AG04450 (cell line): ENCODE measurements at places on chromosomes 11 and 22. TPM values are rescaled to one million over a fixed set of nuclear protein-coding genes. Genes with fewer than 3 reads are reported as not detected.
A peak's percentile ranks its signal among the peaks of the same experiment; 100 is the strongest.

- no peak for DNase-seq
Measured at GRCh38 chr11:129880311-129880710, 15.1 kb downstream of the NFRKB start.

DNA sequence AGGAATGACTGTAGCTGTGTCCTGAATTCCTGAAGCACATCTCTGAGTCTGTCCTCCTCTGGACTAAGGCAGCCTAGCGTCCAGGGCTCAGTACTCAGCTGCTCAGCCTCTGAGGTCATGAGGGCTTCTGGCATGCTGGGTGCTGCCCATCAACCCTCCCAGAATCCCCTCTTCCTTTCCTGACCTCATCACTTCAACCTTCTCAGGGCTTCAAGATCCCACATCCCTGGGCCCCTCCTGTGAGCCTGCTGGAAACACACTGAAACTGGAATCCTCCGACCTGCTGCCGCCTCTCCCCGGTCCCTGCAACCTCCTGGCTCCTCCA is 803 bp downstream of the KRTAP5-8 start:
- no peak for DNase-seq

RPS6KA4 gene
- polyA plus RNA-seq, result 21.9 and 29.6 TPM in 2 replicates

- peak; percentile 32 for DNase-seq
Measured at GRCh38 chr22:44151676-44152075, 29.0 kb upstream of the PARVG start.

OR51B2 gene
- not detected in 2 replicates for polyA plus RNA-seq

DNA sequence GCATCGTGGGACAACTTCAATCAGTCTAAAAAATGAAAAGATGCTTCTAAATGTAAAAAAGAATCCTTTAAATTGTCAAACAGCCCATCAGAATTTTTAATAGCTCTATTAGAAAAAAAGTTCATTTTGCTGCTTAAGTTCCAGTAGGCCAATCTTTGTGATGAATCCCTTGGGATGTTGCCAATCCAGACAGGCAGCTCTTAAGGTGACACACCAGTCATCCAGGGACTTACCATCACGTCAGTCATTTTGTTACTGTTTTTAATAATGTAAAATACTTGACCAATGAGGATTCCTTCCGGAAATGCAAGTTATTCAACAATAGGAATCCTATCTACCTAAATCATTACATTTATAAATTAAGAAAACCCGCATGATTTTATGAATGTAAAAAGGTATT is 47.8 kb upstream of the TMEM45B start:
- DNase-seq, result no peak

DNA sequence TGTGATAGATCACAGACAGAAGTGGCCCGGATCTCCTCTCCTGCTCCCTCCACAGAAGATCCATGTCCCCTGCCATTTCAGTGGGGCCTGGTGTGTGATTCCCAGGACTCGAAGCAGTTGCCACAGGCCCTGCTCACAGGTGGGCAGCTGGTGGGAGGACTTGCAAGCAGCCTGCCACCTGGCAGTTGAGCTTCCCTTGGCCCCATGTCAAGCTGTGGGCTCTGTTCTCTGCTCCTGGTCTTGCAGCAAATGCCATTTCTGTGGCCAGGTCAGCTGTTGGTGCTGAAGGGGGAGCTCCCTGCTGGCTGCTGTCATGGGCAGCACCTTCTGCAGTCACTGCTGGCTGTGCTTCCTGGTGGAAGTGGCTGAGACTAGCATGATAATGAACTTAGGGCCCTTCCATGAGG is 59.1 kb upstream of the SLC22A12 start:
- DNase-seq, result no peak
